ENCODE measurements at places on chromosomes 5 and 9.

GRCh38 chr5:160605266-160605665, 183.6 kb downstream of the PTTG1 start:
- no peak for DNase-seq

GRCh38 chr9:37602817-37603216, 10.4 kb upstream of the TOMM5 start:
- no peak for DNase-seq

DNA sequence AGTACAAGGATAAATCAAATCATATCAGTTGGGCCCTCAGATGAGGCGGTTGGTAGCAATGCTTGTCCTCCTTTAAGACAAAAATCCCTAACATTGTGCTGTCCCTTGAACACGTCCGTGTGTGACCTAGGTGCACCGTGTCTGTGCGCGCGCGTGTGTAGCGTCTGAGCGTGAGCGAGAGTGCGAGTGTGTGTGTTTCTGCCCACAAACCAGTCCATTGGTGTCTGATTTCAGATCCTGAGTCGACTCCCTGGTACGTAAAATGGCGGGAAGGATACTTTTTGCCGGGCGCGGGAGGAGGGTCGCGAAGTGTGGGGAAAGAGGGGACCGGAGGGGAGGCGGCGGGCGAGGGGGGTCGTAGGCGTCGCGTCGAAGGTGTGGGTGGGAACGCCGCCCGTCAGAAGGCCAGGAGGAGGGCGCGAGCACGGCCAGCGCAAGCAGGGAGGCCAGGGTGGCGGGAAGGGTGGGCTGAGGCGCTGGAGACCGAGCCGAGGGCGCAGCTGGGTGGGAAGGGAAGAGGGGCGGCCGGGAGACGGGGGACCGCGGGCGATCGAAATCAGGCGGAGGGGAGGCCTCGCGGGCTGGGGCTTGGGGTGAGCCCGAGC, 8.9 kb downstream of the OTP start:
- no peak for DNase-seq

- DNase-seq: no peak
Measured at GRCh38 chr5:5309645-5310044, 112.8 kb upstream of the ICE1 start.

DNA sequence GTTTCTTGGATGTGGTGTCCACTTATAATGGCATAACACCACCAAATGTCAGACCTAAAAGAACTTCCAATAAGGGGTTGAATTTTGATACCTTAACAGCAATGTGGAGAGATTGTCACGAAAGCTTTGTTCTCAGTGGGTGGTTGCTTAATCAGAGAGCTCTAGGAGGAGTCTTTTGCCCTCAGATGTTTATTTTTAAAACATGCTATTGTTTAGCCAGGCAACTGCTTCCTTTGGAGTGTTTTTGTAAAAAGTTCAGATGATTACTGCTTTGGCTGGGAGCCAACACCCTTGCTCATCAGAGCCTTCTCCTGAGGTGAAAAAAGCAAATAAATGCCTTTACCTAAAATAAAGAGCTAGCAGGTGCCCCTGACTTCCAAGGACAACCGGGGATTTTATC, 65.0 kb downstream of the SLC1A1 start:
- no peak for DNase-seq

DNA sequence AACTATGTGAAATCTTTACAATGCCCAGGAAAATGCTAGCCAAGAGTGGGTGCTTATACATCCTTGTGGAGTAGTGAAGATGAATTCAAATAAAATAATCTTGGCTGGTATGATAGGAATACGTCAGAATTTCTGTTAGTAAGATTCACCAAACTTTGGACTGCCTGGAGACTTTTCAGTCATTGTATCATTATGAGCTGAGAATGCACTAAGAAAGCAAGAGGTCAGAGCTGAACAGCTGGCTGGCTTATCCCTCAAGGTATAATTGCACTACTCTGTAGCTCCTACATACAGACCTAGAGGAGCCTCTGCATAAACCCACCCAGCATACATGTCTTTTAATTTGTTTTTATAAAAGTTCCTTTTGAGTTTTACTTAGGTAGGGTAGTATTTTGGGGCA, 568.5 kb upstream of the RIOK2 start:
- DNase-seq: no peak

DNA sequence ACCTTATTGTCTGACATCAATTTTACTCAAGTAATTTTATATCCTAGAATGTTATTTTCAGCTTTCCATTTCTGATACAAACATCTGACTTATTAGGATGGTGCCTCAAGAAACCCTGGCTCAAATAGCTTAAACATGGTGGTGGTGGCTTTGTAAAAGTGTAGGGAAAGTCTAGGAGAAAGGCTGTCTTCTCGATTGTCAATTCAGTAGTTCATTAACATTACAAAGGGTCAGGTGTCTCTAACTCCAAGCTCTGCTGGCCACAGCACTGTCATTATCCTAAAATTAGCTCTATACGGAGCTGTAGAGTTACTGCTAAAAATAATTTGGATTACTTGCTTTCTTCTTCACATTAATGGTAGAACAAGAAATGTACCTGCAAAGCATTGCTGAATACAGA, 1360.1 kb upstream of the CDH6 start:
- no peak for DNase-seq
